Central memory CD4-positive, alpha-beta T cell (primary cell): ENCODE measurements at places on chromosomes 3 and 15.

DNA sequence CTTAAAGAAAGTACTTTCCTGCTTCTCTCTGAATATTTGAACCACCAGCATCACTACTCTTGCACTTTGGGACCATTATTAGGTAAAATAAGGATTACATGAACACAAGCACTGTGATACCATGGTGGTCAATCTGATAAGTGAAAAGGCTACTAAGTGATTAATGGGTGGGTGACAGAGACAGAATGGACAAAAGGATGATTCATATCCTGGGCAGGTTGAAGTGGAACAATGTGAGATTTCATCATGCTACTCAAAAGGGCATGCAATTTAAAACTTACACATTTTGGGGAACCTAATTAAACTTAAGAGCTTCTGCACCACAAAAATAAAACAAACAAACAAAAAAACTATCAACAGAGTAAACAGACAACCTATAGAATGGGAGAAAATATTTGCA lies 172.0 kb upstream of the CD96 start:
- no peak for DNase-seq

DNA sequence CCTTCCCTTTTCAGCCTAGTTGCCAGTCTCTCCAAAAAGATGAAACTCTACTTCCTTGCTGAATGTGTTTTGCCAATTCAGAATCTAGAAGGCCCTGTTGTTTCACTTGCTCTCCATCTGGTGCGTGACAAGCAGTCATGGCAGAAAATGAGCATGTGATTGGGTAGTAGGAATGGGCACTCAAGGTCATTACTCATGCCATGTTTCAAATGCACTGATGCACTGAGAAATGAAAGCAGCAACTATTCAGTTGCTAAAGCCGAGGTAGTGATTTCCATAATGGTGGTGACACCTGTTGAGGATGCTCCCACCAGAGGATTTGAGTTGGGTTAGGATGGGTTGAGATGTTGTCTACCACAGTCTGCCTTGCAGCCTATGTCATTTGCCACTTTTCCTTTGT lies 12.7 kb downstream of the ZBTB38 start:
- DNase-seq: no peak

GRCh38 chr3:138578141-138578540 lies 15.9 kb downstream of the CEP70 start:
- no peak for DNase-seq

DNA sequence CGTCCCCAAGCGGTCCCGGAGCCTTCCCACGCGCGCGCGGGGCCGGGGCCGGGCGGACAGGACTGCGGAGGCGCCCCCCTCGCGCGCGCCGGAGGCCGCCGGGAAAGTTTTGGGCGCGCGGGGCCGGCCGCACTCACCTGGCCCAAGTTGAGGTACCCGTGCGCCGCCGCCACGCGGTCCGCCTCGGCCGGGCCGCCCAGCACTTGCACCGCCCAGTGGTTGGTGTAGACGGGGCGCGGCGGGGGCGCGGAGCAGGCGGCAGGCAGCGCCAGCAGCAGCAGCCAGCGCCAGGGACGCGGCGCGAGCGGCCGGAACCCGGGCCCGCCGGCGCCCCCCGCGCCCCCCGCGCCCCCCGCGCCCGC lies 289 bp downstream of the PCSK6 start:
- DNase-seq: no peak

DNA sequence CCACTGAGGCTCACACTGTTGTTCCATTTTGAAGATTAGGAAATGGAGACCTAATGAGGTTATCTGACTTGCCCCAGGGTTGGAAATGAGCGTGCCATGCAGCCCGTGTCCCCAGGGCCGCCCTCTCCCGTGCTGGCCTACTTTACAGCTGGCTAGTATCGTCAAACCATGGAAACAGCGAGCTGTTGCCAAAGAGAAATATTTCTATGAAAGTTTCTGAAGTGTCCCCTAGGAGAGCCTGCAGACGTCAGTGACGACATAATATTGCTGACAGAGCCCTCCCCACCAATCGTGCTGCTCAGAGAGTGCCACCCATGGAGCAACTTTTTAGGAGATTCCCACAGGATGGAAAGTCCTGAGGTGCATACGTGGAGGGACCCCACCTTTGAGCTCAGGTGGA lies 11.2 kb upstream of the FAM174B start:
- DNase-seq: no peak

GRCh38 chr15:96170979-96171739 lies 159.3 kb upstream of the NR2F2 start:
- no peak for DNase-seq

DNA sequence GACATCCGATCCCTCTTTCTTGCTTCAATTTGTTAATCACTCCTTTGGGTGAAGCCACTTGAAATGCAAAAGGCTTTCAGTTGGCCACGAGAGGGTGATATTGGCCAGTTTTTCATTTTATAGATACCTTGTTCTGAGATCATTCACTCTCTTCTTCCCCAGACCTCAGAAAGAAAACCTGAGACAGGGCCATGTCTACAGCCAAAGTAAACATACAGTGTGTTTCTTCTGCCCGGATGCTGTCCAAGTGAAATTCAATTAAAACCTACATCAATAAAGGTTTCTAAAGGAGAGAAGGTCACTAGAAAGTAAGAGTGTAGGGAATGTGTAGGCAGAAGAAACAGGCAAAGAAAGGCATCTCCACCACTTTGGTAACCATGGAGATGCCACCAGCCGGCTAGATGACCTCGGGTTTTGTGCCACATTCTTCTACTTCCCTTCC lies 39.5 kb upstream of the FMN1 start:
- DNase-seq: no peak

DNA sequence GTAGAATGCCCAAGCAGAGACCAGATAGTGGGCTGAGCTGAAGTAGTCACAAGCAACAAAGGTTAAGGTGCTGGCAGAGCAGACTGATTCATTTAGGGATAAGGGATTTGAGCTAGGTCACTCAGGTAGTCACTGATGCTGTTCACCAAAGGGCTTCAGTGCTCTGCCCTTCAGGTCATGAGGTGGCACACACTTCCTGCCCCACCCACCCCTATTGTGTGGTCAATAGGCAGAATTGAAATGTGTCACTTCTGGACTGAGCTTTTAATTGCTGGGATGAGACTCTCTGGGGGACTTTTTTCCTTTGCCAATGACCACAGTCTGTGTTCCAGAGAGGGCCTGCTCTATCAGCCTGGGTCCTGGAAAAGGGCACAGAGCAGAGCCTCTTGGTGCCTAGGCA lies 2.9 kb upstream of the DIS3L start:
- no peak for DNase-seq

DNA sequence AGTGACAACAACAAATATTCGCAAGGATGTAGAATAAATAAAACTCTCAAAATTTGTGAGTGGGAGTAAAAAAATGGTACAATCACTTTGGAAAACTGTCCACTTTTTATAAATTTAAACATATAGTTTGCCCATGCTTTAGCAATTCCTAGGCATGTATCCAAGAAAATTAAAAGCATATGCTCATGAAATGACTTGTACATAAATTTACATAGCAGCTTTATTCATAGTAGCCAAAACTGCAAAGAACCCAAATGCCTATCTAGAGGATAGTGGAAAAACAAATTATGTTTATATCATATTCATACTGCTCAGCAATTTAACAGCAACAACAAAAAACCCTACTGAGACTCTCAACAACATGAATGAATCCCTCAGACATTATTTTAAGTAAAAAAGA lies 363.6 kb upstream of the CCDC54 start:
- DNase-seq: no peak

GRCh38 chr15:67300266-67301025 lies 45.9 kb downstream of the IQCH start:
- DNase-seq: no peak

- no peak for DNase-seq
These were observed 82.4 kb downstream of the CCNL1 start for GRCh38 chr3:157077565-157077991.

- DNase-seq: no peak
These were observed 299.4 kb upstream of the GADL1 start for GRCh38 chr3:31193871-31194270.

DNA sequence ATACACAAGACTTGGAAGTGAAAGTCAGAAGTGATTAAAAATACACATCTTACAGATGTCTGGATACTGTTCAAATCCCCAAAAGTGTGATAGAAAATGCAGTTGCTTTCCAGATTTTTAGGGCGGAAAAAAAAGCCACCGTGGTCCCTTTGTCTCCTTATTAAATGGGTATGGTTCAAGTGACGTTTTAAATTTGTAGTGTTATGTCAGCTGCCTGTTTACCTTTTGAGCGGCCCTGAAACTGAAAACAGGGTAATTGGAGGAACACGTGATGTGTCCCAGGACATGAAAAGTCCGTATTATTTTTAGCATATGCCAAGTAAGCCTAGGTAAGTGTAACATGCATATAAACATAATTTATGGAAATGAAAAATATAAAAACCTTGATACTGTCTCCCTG lies 109.0 kb upstream of the PDZRN3 start:
- no peak for DNase-seq

DNA sequence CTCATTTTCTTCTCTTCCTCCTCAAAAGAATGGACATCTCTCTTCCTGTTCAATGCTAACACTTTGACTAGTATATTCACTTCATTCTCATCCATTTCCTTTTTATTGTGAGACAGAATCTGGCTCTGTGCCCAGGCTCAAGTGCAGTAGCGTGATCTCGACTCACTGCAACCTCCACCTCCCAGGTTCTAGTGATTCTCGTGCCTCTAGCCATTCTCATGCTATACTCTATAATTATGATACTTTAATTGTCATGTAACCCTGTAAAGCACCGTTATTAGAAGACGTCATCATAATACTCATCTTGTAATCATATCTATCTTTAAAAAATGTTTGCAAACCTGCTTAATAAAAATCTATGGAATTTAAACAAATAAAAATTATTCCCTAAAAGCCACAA lies 107.0 kb downstream of the SHOX2 start:
- DNase-seq: no peak

- DNase-seq: no peak
These were observed 211.3 kb downstream of the TBC1D2B start for GRCh38 chr15:77866186-77866585.

- no peak for DNase-seq
These were observed 210.5 kb downstream of the DOCK3 start for GRCh38 chr3:50885070-50885850.

DNA sequence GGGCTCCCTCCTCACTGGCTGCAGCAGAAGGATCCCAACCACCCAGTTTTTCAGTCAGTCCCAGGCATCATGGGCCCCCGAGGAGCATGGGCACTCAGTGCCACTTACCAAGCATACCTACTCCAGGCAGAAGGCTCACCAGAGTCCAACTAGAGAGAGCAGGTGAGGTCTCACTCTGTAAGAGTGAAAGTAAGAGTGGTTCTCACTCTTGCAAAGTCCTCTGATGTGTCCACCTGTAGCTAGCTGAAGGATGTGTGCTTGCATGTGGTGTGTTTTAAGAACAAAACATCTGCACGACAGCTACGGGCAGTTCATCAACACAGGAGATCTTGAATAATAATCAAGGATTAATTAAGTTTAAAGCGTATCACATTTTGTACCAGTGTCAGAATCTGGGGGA lies 49.7 kb downstream of the CCK start:
- DNase-seq: no peak

DNA sequence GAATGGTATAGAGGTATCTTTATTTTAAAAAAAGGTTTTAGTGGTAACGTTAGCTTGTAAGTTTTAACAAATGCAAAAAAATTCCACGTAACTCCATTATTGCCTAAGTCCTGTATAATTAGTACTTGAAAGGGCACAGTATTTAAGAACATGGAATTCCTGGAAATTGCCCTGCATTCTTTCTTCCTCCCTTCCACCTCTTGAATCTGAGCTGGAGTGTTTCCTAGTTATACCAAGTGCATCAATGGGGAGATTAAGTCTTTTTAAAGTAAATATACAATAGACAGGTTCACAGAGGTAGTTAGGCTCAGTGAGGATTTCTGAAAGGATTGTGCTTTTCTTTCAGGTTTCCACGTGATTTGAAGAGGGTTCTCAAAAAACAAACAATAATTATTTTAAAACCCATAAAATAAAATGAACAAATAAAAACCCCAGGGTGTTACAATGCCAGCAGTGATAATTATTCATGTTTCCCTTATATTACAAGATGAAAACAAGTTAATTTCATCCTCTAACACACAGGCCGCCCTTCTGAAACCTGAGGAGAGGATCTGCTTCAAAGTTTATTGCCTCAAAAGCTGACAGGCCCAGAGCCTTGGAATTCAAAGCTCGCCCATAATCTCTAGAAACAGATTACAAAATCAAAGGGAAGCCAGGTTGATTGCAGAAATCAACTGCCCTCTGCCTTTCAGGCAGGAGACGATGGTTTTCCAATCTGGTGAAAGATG lies 128.8 kb upstream of the LMOD3 start:
- no peak for DNase-seq

DNA sequence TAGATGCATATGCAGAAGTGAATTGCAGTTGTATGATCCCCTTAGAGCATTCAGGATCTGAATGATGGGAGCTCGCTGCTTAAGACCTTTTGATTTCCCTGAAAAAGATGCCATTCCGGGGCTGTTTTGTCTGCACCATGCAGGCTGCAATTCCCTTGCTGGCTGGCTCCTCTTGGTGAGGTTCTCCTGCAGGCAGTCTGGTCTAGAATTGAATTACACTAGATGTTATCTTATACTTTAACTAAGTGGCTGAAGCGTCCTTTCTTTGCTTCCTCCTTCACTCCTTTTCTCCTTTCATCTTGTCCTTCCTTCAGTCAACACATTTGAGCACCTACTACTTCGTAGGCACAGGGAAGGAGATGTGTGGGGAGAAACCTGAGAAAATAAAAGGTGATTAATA lies 18.6 kb upstream of the MYZAP start:
- DNase-seq: no peak

GRCh38 chr3:49930168-49930690 lies 618 bp upstream of the MON1A start:
- DNase-seq: no peak

- peak; percentile 99 for DNase-seq
These were observed at the start of gene ZBTB11 for GRCh38 chr3:101676765-101677435. TSS of gene ZBTB11 (minus strand) at chr3:101677132. CDS start at chr3:101676914, 218 bp downstream.

DNA sequence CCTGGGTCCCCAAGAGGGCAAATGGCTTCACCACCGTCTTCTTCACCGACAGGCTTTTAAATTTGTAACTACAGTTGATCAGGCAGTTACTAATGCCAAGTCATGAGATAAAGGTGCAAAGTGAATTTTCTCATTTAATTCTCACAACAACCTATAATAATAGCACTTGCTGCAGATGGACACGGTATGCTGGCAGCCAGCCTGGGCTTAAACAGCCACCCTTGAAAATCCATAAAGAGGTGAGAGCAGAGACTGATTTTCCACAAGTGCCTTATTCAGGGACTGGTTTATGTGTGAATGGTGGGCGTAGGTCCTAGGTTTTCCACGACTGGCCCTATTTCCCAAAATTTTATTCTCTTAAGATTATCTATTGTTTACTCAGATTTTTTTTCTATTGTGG lies 117.8 kb downstream of the RAB11A start:
- no peak for DNase-seq

DNA sequence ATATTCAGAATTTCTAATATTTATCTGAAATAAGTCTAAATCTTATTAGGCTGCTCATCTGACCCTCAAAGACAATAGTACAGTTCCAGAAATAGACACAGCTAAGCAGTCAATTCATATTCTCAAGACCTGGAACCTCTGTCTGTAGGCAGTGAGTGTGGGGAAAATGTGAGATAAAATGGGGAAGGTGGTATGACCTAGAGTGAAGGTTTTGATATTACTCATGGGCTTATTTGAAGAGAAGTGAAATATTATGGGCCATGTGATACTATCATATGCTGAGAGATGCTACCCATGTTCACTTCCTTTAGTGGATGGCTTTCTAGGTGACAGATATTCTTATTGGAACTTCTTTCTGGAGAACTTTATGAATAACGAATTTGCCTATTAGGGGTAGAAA lies 33.5 kb downstream of the TGFBR2 start:
- DNase-seq: no peak
